ENCODE measurements at places on chromosomes 3 and 15.

GRCh38 chr15:74368121-74368520 is 675 bp upstream of the CYP11A1 start:
- no peak for DNase-seq

- no peak for DNase-seq
These were observed 542.6 kb downstream of the ZBBX start for GRCh38 chr3:166837535-166837934.

DNA sequence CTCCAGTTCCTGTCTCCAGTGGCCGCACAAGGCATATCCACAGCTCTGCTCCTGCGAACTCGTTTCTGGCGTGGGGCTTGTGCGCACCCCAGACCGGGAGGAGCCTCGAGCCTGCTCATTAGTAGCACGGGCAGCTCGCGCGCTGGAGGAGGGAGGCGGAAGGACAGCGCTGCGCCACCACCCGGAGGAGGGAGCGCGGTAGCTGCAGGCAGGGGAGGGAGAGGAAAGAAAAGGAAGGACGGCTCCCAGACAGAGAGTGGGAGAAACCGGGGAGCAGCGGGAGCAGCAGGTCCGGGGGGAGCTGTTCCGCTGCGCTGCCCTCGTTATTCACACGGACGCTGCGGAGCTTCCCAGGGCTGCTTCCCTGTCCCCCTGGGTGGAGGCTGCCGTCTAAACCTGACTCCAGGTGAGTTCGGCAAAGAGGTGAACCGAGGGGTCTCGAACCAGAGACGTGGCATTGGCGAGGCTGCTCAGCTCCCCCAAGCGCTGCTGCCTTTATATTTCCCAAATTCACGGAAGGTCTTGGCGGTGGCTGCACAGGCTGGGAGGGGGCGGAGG is 121.3 kb upstream of the ZNF717 start:
- peak; percentile 20 for DNase-seq

GRCh38 chr15:40182358-40183029 is 21.6 kb downstream of the BUB1B start:
- no peak for DNase-seq

GRCh38 chr3:150765949-150766720 is 3.2 kb upstream of the SIAH2 start:
- no peak for DNase-seq

GRCh38 chr15:39585389-39585841 is 4.5 kb downstream of the THBS1 start:
- no peak for DNase-seq

GRCh38 chr3:177528306-177529070 is 331.2 kb upstream of the TBL1XR1 start:
- DNase-seq, result no peak

DNA sequence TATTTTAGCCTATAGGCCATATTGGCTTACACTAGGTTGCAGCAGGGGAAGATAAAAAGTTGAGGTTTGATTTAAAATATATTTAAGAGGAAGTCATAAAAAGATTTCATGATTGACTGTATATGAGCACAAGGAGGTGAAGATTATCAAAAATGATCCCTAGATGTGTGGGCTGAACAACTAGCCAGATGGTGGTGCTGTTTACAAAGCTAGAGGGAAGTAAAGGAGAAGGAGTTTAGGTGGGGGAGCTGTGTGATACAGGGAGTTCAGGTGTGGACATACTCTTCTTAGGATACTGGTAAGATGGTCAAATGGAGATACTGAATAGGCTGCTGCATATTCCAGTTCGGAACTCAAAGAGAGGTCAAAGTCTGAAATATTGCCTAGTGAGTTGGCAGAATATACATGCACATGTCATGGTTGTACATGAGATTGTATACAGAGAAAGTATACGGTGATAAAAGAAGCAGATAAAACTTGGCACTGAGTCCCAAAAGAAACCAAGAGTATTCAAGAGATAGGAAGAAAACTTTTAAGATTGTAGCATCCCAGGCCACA is 727.8 kb downstream of the NLGN1 start:
- DNase-seq, result peak; percentile 72

GRCh38 chr3:132916096-132916495 is 122.1 kb upstream of the TMEM108 start:
- no peak for DNase-seq

DNA sequence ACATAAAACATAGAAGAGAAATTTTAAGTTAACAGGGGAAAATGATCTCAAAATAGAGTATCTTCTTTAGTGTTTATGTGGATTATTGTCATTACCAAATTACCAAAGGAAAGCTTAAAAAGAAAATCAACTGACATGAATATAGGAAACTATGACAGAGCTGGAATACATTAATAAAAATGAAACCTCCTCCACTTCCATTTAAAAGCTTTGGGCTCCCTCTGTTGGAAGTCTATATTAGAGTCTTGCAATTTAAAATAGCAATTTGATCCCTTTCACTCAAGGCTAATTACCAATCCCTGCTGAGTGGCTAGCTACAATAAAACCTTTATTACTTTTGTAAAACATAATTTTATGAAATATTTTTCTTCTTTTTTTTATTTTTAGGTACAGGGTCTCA is 61.4 kb upstream of the IMPG2 start:
- DNase-seq, result peak; percentile 18

- DNase-seq, result no peak
These were observed 271.0 kb upstream of the ATP10A start for GRCh38 chr15:26134152-26134551.

- DNase-seq, result no peak
These were observed 319.6 kb upstream of the SEMA6D start for GRCh38 chr15:47397655-47398054.

- no peak for DNase-seq
These were observed 74.1 kb upstream of the FRMD4B start for GRCh38 chr3:69460034-69460433.

DNA sequence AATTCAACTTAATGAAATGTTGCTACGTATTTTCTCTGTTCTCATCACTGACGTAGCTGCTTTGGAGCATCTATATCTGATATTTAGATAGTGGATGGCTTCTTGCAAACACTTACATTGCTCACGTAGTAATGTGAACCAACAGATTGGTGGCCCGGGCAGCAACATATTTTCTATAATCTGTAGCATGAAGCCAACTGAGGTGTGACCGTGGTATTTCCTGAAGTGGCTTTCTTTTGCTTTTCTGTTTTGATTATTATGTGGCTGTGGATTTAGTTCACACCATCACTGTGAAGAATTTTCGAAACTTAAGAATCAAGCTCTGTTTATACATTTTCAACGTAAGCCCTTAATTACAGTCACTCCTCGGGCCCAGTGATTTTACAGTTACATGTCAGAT is 288.5 kb downstream of the LPP start:
- no peak for DNase-seq

DNA sequence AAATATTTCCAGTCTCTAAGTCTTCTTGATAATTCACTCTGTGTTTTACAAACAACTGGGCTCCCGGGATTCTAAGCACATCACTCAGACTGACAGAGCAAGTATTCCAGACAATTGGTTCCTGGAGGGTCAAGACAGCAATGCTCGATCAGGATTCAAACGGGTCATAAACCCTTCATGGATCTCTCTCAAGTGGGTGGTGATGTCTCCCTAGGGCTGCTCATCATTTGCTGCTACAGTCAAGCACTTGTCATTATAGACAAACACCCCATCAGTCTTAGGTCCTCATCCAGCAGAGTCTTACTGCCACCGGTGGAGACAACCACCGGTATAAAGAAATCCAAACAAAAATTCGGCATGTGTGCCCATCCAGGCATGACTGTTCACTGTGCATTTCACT is 921.1 kb downstream of the FHIT start:
- DNase-seq, result no peak

DNA sequence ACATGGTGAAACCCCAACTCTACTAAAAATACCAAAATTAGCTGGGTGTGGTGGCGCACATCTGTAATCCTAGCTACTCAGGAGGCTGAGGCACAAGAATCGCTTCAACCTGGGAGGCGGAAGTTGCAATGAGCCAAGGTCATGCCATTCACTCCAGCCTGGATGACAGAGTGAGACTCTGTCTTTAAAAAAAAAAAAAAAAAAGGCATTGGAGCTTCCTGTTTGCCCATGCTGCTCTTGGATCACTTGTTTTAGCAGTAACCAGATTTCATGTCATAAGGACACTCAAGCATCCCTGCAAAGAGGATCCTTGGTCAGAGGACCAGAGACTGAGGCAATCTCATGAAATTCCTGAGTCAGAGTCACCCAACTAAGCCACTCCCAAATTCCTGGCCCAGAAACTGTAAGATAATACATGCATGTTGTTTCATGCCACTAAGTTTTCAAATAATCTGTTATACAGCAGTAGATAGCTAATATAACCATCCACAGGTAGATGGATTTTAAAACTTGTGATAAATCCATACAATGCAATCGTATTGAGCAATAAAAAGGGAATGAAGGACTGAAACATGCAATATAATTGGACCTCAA is 82.0 kb upstream of the XXYLT1 start:
- no peak for DNase-seq

DNA sequence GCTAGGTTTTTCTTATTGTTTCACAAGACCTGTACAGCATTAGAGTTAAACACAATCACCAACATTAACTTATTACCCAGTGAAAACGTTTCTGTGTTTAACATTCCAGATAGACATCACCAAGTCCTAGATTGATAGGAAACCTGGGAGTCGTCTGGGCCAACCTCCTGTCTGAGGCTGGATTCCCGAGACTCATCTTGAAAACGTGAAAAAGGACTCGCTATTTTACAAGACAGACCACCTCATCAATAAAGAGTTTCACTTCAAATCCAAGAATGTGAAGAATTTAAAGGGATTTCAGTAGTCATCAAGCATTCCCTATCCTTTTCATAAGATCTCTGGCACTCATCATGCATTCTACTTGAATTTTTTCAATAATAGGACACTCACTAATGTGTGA is 626.6 kb downstream of the MCTP2 start:
- DNase-seq, result no peak

GRCh38 chr3:156483426-156483825 is 71.5 kb downstream of the SSR3 start:
- no peak for DNase-seq

GRCh38 chr3:13420831-13421765 is 976 bp upstream of the NUP210 start:
- DNase-seq, result no peak

- no peak for DNase-seq
These were observed 44.3 kb upstream of the FLNB start for GRCh38 chr3:57963811-57964346.

- DNase-seq, result no peak
These were observed 3.6 kb downstream of the ZNF385D start for GRCh38 chr3:21747376-21747775.

GRCh38 chr3:149784064-149784704 is 8.2 kb downstream of the ANKUB1 start:
- no peak for DNase-seq

DNA sequence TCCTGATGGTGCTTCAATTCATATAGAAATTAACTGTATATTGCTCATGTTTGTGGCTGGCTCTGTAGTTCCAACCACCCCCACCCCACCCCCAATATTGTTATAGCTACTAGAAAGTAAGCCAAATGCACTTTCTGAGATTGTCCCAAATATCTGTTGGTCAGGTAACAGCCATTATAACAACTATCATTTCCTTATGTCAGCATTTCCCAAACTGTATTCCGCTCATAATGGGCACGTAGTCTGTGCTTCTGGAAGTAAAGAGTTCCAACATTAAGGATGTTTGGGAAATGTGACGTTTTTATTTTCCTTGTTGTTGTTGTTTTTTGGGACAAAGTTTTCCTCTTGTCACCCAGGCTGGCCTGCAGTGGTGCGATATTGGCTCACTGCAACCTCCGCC is 12.2 kb upstream of the TBL1XR1 start:
- DNase-seq, result no peak

GRCh38 chr3:70889162-70890019 is 577.0 kb upstream of the MDFIC2 start:
- no peak for DNase-seq

- no peak for DNase-seq
These were observed 293.3 kb upstream of the TPM1 start for GRCh38 chr15:62749036-62749815.

GRCh38 chr15:29978411-29979382 is 104.1 kb upstream of the GOLGA8J start:
- DNase-seq, result no peak

DNA sequence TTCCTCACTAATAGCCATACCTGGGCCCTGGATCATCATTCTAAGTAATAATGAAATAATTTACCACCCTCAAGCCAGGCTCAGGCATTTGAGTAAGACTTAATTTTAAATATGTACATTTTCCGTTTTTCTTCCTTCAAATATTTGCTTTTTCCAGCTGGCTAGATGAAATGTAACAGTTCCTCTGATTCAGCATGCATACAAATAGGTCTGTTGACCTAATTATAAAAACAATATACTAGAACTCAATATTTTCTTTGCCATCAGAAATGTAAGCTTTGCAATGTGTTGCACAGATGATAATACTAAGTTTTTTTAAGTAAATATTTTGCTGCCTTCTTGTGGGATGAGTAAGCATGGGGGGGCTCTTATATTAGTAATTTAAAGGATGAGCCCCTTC is 91.6 kb downstream of the FEZF2 start:
- DNase-seq, result no peak

Data from NCI-H2081 treated with DMSO at 0.1 percent for 48 hours (cell line).